ENCODE measurements at places on chromosomes 4 and X. TPM values are rescaled to one million over a fixed set of nuclear protein-coding genes. Genes with fewer than 3 reads are reported as not detected.

DNA sequence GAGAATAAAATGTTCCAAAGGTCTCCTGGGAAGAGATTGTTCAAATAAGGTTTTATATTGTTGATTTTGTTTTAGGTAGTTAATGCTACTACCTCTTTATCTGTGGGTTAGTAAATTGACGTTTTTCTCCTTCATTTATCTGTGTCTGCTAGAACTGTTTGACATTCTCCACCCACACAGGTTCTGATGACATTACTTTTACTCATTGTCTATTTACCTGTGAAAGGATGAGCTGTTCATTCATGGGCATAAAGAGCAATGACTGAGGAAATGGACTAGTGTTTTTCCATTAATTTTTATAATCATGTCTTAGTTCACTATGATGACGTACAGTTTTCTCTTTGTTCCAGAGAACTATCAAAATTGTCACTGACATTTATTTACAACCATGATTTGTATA lies 75.6 kb downstream of the CPE start:
- DNase-seq, result no peak
- H3K27me3 ChIP-seq, result no peaks in the 10 kb centered on the region
- H3K27ac ChIP-seq, result no peak overlapping the region
- peaks cover 13% of the 10 kb centered on the region for H3K4me1 ChIP-seq
- no peak overlapping the region for H3K4me3 ChIP-seq

GRCh38 chr4:179709961-179710624 lies 2267.9 kb upstream of the AGA start:
- H3K4me1 ChIP-seq, result no peaks in the 10 kb centered on the region
- H3K27ac ChIP-seq, result no peak overlapping the region
- no peak overlapping the region for H3K4me3 ChIP-seq
- no peak for DNase-seq
- H3K27me3 ChIP-seq, result no peaks in the 10 kb centered on the region
- H3K36me3 ChIP-seq, result no peaks in the 10 kb centered on the region

GRCh38 chrX:8183346-8183745 lies 12.3 kb upstream of the VCX2 start:
- H3K4me3 ChIP-seq, result no peak overlapping the region
- no peak overlapping the region for H3K27ac ChIP-seq
- H3K36me3 ChIP-seq, result no peaks in the 10 kb centered on the region
- H3K4me1 ChIP-seq, result no peaks in the 10 kb centered on the region
- DNase-seq, result no peak

DNA sequence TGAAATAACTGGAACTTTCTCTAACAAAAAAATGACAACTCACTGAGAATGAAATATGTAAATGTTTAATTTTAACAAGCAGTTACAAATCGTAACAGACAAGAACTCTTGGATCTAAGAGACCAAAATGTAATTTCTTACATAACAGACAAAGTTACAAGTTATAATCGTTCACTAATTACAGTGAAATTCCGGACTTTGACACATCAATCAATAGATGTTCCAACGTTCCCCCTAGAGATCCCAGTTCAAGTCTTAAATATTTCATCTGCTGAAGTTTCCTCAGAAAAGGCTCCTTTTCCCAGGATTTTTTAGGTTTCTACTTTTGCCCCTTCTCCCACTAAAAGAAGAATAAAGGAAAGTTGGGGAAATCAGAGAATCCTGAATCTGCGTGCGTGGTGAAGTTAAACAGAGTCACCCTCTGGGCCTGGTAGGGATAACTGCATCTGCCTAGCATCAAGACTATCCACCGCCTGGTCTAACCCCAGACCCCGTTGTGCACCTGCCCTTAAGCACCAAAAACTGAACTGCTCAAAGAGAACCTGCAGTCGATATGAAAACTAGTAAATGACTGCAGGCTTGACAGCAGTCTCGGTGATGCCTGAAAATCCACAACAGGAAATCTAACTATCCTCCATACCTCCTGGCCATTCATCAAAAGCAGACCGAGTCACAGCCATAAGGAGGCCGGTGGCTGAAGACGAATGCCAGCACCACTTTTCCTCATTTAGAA lies 2.3 kb downstream of the IRF2 start:
- H3K27me3 ChIP-seq, result no peaks in the 10 kb centered on the region
- peaks cover 24% of the 10 kb centered on the region for H3K4me1 ChIP-seq
- H3K27ac ChIP-seq, result peak overlapping the region; percentile 95
- peak overlapping the region; percentile 82 for H3K4me3 ChIP-seq

DNA sequence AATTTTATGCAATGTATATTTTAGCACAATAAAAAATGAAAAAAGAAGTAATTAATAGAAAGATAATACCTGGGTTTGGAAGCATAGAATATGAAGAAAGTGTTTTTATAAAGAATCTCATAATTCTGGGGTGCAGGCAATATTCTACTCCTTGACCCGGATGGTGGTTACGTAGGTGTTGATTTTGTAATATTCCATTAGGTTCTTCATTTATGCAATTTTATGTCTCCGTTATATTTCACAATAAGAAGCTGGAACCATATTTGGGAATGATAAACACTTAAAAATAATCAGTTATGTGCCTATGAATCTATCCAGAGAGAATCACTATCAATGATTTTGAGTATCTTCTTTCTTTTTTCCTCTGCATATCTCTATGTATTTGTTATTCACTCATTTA lies 38.5 kb downstream of the CHRNA9 start:
- H3K4me3 ChIP-seq, result no peak overlapping the region
- DNase-seq, result no peak
- no peaks in the 10 kb centered on the region for H3K27me3 ChIP-seq
- H3K36me3 ChIP-seq, result no peaks in the 10 kb centered on the region

DNA sequence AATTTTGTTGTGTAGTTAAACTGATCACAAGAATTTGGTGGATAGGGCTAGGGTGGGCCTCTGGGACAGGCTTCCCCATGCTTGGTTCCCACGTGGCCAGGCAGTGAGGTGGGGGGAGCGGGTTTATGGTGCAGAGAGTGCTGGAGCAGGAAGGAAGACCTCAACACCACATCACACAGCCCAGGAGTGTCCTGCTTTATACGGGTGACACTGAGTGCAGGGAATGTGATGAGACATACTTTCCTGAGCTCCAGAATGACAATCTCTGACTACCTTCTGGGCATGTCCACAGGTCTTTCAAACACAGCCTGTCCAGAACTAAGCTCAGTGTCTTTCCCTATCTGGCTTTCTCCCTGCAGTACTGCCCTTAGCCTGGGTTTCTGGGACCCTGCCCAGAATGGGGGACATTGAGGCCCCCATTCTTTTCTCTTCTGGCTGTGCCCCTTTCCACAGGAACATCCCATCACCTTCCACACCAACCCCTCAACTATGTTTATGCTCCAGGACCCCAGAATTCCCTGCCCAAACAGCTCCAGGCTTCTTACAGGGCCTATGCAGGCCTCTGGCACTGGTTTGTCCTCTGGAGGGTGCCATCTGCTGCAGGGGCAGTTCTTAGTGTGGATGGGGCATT lies 36.5 kb upstream of the RASL11B start:
- no peaks in the 10 kb centered on the region for H3K36me3 ChIP-seq
- H3K4me1 ChIP-seq, result peaks cover 31% of the 10 kb centered on the region
- peak overlapping the region; percentile 98 for H3K27ac ChIP-seq
- no peak for DNase-seq
- H3K4me3 ChIP-seq, result no peak overlapping the region

DNA sequence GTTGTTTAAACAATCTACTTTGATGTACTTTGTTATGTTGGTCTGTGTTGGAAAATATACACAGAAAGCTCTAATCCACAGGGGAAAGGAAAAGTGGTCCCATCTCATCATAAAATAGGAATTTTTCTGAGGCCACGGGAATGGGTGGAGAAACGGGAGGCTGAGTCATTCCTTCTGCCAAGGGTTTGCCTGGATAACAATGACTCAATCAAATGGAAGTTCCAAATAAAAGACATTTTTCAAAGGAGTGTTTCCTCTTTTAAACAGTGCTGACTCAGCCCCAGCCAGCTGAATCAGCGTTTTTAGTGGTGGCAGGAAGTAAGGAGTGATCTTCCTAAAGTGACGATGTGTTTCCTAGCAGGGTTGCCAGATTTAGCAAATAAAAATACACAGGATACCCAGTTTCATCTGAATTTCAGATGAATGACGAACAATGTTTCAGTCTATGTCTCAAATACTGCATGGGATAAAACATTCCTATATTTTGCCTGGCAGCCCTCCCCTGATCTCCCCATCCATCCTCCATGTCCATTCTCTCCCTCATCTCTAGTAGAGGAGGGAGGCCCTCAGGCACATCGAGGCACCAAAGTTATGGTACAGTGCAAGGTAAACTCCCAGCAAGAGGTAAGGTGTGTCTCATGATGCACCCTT lies 345.4 kb upstream of the GATB start:
- H3K27me3 ChIP-seq, result no peaks in the 10 kb centered on the region
- DNase-seq, result no peak
- H3K4me3 ChIP-seq, result no peak overlapping the region
- no peaks in the 10 kb centered on the region for H3K36me3 ChIP-seq

- H3K4me1 ChIP-seq, result peaks cover 23% of the 10 kb centered on the region
- no peak for DNase-seq
- no peaks in the 10 kb centered on the region for H3K36me3 ChIP-seq
Measured at GRCh38 chrX:124467202-124467601, 120.8 kb downstream of the SH2D1A start.

GRCh38 chr4:169770416-169770815 lies 12.7 kb upstream of the HPF1 start:
- peaks cover 8% of the 10 kb centered on the region for H3K4me1 ChIP-seq
- no peak overlapping the region for H3K4me3 ChIP-seq
- DNase-seq, result no peak
- H3K27me3 ChIP-seq, result no peaks in the 10 kb centered on the region
- H3K36me3 ChIP-seq, result no peaks in the 10 kb centered on the region
- H3K27ac ChIP-seq, result no peak overlapping the region

- no peaks in the 10 kb centered on the region for H3K36me3 ChIP-seq
- no peak overlapping the region for H3K27ac ChIP-seq
- no peak for DNase-seq
- H3K27me3 ChIP-seq, result peaks cover 10% of the 10 kb centered on the region
- peaks cover 8% of the 10 kb centered on the region for H3K4me1 ChIP-seq
- H3K4me3 ChIP-seq, result no peak overlapping the region
Measured at GRCh38 chr4:8131210-8131609, 27.4 kb downstream of the ABLIM2 start.

DNA sequence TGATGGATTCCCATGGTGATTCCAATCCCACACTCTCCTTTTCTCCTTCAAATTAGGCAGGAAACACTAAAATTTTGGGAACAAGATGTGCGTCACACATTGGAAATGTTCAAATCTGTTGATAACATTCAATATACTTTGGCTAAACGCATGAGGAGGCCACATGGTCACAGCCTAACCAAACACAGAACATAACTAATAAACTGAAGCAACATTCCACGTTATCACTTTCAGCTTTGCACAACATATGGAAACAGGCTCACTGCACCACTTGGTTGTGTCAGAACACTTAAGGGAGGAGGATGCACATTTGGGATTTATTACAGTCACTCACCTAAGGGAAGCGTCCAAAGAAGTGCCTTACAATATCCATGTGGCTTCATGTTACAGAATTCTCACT lies 4.7 kb downstream of the SH3RF1 start:
- H3K27ac ChIP-seq, result no peak overlapping the region
- no peak overlapping the region for H3K4me3 ChIP-seq
- no peaks in the 10 kb centered on the region for H3K27me3 ChIP-seq
- H3K4me1 ChIP-seq, result peaks cover 27% of the 10 kb centered on the region
- H3K36me3 ChIP-seq, result peaks cover 24% of the 10 kb centered on the region
- no peak for DNase-seq

DNA sequence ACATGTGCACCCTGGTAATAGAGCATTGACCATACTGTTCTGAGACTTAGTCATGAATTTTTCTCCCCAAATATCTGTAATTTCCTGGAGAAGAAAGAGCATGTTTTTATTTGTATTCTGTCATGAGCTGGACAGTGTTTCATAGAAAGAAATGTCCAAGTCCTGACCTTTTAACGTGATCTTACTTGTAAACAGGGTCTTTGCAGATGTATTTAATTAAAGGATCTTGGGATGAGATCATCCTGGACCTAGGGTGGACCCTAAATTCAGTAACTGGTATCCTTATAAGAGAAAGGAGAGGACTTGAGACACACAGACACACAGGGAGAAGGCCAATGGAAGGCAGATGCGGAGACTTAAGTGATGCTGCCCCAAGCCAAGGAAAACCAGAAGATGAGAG lies 3.6 kb downstream of the ADGRA3 start:
- H3K4me1 ChIP-seq, result peaks cover 40% of the 10 kb centered on the region
- DNase-seq, result no peak
- no peak overlapping the region for H3K4me3 ChIP-seq
- no peak overlapping the region for H3K27ac ChIP-seq
- no peaks in the 10 kb centered on the region for H3K27me3 ChIP-seq

DNA sequence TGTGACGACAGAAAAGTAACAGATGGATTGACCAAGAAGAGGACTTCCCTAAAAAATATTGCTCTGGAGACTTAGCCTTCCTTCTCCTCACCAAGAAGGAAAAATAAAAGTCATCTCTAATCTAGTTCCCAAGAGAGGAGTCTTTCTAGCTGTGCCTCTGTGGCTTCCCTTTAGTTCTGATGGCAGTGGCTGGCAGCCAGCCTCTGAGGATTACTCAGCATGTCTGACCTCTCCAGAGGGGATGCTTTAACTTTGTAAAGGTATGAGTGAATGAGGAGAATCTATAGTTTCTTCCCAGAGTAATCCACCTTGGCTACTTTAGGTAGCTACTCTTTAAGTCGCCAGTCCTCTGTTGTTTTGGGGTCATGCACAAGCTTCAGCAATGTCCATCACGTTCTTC lies 163.9 kb upstream of the KIT start:
- peaks cover 2% of the 10 kb centered on the region for H3K4me1 ChIP-seq
- H3K36me3 ChIP-seq, result no peaks in the 10 kb centered on the region
- H3K4me3 ChIP-seq, result no peak overlapping the region
- no peaks in the 10 kb centered on the region for H3K27me3 ChIP-seq

DNA sequence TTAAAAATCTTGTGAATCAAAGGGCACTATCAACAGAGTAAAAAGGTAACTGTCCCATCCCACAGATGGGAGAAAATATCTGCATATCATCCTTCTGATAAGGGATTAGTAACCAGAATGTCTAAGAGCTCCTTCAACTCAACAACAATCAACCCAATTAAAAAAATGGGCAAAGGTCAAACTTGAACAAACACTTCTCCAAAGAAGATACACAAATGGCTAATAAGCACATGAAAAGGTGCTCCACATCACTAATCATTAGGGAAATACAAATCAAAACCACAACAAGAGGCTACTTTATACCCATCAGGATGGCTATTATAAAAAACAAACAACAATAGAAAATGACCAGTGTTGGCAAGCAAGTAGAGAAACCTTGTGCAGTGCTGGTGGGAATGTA lies 43.3 kb downstream of the TMEM165 start:
- H3K27me3 ChIP-seq, result no peaks in the 10 kb centered on the region
- peaks cover 37% of the 10 kb centered on the region for H3K36me3 ChIP-seq
- DNase-seq, result no peak
- no peak overlapping the region for H3K4me3 ChIP-seq

GRCh38 chr4:111405989-111406388 lies 739.3 kb upstream of the FAM241A start:
- H3K4me3 ChIP-seq, result no peak overlapping the region
- peaks cover 9% of the 10 kb centered on the region for H3K4me1 ChIP-seq
- H3K36me3 ChIP-seq, result no peaks in the 10 kb centered on the region
- no peak for DNase-seq
- no peak overlapping the region for H3K27ac ChIP-seq

- peaks cover 16% of the 10 kb centered on the region for H3K36me3 ChIP-seq
- H3K4me1 ChIP-seq, result no peaks in the 10 kb centered on the region
Measured at GRCh38 chr4:42458657-42459056, 61.4 kb downstream of the SHISA3 start.

PRICKLE3 gene
- 11.9 TPM for total RNA-seq

AREG gene
- total RNA-seq, result 1.7 TPM

ARHGEF6 gene
- 0.98 TPM for total RNA-seq

TMPRSS11F gene
- 0.86 TPM for total RNA-seq

CSAG1 gene
- total RNA-seq, result not detected

ZCCHC12 gene
- 2.1 TPM for total RNA-seq

IL2 gene
- total RNA-seq, result not detected

STARD8 gene
- total RNA-seq, result 7.1 TPM

SSX3 gene
- total RNA-seq, result not detected
